ENCODE measurements at places on chromosomes 3 and 15.

GRCh38 chr3:117079997-117080396 is 370.4 kb downstream of the TUSC7 start:
- DNase-seq, result no peak

GRCh38 chr15:76206325-76206976 is 104.8 kb downstream of the ETFA start:
- no peak for DNase-seq

GRCh38 chr3:157182879-157183278 is 22.9 kb upstream of the CCNL1 start:
- no peak for DNase-seq

- DNase-seq, result no peak
These were observed 101.0 kb upstream of the THBS1 start for GRCh38 chr15:39479911-39480310.

GRCh38 chr15:56719774-56720555 is 13.3 kb downstream of the ZNF280D start:
- no peak for DNase-seq

GRCh38 chr15:58513008-58513407 is 81.2 kb downstream of the LIPC start:
- no peak for DNase-seq

DNA sequence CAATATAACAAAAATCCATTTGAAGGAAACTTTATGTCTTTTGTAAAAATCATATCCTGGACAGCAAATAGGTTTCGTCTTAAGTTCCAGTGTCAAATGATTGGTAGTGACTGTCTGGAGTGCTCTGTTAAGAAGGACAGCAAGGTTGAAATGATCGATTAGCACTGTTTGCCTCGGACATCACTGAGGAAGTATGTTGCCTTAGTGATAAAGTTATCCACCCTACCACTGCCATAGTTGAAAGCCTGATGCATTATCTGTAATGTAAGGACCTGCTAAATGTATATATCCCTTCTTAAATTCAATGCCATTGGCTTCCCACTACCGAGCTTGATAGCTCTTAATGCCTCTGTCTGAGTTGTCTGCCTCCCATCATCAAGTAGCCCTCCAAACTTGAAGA is 70.0 kb downstream of the CFAP20DC start:
- DNase-seq, result no peak

DNA sequence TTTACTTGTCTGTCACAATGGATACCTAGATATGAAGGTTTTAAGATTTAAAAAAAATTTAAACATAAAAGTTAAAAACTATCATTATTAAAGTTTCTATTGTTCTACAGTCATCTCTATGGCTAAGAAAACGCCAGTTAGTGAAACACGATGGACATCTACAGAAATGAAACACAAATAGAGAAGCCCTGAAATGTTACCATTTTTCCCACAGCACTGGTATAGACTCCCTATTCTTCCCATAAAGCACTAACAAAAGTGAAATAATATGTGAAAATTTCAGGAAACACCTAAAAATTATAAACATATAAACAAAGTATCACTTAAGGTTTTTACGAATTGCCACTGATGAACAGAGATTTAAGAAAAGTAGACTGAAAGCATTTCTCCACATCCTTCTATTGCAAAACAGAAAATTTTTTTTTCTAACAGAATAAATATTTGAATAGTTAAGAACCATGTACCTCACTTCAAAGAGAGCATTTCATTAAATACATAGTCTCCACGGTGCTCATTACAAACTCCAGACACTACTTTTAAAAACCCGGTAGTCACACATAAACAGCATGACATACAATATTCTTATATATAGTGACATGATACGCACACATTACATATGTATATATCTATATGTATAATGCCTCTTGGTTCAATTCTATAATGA is 7.1 kb upstream of the NEK10 start:
- DNase-seq, result no peak

- DNase-seq, result no peak
These were observed 44.6 kb upstream of the RBMS3 start for GRCh38 chr3:29236146-29236840.

DNA sequence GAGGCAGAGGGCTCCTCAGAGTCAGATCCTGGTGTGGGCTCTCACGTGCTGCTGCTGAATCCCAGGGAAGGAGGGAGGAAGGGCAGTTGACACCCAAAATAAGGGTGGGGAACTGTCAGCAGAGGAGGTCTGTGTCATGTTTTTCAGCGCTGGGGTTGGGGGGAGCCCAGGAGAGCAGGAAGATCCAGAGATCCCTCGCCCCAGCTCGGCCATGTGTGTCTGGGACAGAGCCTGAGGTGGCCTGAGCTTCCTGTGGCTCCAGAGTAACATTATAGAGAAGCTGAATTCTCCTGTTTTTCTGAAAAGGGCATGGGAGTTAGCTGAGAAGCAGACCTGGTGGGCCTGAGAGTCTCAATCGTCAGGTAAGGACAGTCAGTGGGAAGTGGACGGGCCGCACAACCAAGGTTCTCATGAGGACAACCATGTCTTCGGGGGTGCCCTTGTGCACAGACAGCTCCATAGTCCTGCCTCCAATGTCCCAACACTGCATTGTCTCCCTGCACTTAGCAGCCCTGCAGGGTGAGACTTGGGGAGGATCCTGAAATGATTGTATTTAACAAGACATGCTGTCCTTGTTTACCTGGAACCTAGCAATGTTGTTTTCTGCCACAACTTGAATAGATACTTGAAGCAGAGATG is 18.4 kb downstream of the UMPS start:
- no peak for DNase-seq

DNA sequence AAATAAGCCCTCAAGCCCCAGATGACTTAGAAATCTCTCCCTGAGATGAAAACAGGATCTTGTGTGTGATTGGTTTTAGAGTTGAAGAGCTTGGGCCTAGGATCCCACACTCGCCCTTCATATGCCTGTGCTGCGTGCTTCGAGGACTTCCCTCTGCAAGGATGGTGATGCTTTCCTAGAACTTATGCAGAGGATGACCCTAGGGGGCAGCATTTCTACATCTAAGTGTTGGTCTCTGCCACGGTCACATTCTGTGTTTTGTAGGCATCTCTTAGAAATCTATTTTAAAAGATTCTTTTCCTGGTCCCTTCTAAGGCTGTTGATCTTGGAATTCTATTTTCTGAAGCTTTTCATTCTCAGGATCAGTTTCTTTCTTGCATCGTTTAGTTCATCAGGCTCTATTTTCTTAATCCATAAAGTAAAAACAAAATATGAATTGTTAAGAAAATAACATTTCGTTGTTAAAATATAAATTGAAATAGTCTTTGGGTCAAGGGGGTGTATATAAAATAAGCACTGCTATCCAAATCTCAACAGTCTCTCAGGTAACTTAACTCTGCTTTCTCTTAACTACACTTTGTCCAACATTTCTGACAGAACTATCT is 45.7 kb downstream of the WDR76 start:
- DNase-seq, result no peak

- DNase-seq, result no peak
These were observed 29.7 kb downstream of the DENND4A start for GRCh38 chr15:65762399-65762798.

DNA sequence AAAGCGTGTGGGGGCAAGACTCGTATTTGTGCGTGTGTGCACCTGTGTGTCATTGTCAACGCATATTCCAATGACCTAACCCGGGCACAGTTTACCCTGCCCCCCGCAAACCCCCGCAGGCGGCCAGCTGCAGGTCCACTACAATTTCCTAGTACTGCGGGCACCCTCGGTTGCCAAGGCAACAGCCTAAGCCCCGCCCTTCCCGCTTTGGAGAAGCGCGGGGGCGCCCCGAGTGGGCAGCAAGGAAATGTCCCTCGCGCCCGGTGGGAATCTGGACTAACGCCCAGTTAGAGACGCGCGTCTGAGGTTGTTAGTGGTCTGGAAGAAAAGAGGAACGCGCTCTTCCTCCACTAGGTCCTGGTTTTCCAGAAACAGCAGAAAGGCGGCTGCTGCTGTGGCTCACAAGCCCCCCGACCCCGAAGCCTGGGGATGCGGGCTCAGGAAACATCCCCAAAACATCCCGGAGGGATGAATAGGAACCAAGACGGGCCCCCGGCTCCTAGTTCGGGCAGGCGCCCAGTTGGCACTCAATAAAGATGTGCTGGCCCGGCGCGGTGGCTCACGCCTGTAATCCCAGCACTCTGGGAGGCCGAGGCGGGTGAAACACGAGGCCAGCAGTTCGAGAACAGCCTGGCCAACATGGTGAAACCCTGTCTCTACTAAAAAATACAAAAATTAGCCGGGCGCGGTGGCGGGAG is 1.1 kb downstream of the ABHD14A start:
- no peak for DNase-seq

DNA sequence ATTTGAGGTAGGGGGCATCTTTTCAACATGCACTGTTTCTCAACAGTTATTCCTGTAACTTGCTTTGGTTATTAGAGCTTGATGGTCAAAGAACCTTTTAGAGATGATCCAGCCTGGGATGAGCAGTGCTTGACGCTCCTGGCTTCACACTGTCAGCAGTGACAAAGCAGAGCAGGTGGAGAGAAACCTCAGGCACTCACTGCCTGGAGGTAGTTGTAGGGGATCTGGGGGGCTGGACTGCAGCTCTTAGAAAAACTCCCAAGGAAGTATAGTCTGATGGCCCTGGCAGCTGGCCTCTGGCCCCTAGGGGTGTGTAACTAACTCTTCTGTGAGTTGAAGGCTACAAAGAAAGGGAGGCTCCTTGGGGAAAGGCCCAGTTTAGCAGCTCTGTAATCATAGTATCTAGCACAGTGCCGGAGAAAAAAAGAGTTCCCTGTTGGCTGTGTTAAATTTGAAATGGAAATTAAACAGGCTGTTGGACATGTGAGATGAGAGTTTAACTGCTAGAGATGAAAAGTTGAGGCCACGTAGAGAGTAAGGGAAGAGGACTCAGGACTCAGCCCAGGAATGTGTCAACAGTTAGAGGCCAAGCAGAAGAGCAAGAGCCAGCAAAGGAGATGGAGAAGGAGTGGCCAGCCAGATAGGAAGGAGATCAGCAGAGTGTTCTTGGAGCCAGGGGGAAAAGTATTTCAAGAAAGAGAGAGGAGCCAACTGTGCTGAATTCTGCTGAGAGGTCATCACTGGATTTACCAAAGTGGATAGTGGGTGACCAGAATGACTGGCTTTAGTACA is 14.2 kb downstream of the OXNAD1 start:
- DNase-seq, result no peak

- DNase-seq, result no peak
These were observed 543.6 kb downstream of the AGBL1 start for GRCh38 chr15:86623236-86623635.

DNA sequence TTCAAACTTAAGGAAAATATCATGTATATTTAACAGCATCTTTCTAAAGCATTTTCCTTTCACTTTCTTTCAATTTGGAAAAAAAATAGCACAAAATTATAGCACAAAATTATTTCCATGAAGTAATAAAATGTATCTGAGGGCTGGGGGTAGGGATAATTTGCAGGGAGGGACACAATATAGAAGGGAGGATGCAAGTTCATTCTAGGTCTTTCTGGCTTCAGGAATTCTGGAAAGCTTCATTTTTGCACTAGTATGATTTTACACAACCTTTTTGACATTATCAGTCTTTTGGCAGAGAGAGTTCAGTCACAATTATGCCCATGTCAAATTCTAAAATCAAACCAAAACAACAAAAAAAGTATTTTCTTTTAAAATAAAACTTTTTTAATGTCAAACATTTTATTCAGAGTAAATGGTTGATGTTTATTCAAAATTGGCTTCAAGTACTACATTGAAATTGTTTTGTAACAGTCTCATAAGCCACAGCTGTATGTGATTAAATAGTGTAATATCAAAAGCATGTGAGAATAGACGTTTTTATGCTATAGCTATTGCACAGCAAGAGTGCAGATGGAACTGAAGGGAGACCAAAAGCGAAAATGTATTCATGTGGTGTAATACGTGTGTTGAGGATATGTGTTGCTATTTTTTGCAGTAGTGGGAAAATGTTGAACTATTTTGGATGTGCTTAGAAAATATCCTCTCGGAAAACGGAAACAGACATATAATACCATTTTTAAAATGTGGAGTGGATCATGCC is 5.8 kb downstream of the RBMS3 start:
- DNase-seq, result no peak

GRCh38 chr3:58471025-58471887 is 20.6 kb upstream of the KCTD6 start:
- DNase-seq, result no peak

DNA sequence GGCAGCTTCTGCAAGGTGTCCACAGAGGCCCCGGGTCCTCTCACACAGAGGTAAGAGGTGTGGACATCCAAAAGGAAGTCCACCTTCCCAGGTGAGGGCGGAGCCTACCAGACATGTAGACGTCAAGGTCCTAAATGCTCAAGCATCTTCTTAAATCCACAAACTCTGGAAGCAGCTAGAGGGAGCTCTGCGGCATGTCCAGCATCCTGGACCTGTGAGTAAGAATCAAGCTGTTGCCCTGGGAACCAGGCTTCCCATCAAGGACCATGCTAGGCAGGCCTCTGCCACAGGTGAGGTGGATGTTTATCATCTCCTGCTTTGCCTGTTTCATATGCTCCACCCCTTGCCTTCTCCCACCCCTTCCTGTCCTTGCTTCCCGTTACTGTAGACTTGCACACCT is 368.2 kb downstream of the GABRG3 start:
- no peak for DNase-seq

DNA sequence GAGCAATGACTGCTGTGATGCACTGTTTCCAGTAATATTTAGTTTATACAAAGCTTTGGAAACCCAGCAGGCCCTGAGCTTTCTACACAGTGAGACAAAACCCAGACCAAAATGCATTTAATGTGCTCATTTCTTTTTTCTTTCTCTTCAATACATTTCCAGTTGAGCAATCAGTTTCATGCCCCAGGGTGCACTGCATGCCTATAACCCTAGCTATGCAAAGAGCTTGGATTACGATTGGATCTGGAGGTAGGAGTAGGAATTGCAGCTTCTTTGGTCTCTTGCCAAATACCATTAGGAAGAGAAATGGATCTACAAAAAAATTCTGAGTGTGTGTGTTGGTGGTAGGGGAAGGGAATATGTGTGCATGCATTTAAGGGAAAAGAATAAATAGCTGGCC is 1001.4 kb downstream of the SQOR start:
- DNase-seq, result no peak

DNA sequence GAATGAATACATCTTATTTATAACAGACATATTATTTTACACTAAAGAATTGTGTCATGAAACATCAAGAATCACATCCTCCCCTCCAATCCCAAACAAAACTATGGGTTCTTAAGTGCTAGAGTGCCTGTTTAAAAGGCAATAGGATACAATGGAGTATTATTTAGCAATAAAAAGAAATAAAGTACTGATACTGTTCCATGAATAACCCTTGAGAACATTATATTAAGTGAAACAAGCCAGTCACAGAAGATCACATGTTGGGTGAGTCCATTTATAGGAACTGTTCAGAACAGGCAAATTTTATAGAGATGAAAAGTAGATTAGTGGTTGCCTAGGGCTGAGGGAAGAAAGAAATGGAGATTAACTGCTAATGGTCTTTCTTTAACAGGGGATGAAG is 86.5 kb downstream of the ANKRD28 start:
- DNase-seq, result no peak

GRCh38 chr3:195394024-195394423 is 48.8 kb downstream of the ACAP2 start:
- no peak for DNase-seq

GRCh38 chr3:129196601-129197000 is 12.9 kb upstream of the CNBP start:
- DNase-seq, result no peak
